ENCODE measurements at places on chromosomes 6 and 20.
A peak's percentile ranks its signal among the peaks of the same experiment; 100 is the strongest.

GRCh38 chr20:46375771-46376170 is 30.6 kb downstream of the ELMO2 start:
- DNase-seq = no peak

DNA sequence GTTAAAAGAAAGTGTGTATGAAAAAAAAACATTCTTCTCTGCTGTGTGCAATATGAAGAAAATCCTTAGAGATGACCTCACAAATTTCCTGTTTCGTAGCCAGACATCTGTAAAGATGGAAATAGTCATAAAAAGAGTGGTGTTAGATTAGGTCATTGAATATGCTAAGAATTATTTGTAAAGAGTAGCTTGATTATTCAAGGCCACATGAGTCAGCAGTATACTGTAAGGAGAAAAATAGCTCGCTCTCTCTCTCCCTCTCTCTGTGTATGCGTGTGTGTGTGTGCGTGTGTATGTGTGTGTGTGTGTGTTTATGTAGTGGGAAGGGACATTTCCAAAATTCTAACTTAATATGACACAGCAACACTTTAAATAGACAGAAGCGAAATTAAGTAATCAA is 78.8 kb downstream of the PTCHD4 start:
- DNase-seq = no peak

GRCh38 chr6:27241443-27241842 is 6.1 kb upstream of the PRSS16 start:
- DNase-seq = no peak

DNA sequence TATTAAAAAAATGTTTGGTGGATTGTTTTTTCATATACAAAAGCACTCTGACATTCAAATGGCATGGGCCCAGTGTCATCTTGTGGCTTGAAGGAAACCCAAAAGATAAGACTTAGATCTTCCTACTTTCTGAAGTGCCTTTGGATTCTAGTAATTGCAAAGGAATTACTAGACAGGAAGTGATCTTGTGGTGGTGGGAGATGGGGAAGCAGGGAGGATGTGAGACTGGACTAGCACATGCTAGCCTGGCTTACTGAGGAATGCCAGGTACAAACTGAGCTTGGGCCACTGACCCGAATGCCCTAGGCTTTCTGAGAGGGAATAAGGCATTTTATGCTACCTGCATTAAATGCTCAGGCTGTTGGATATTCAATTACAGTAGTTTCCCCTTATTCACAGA is 59.0 kb downstream of the AFG1L start:
- no peak for DNase-seq

GRCh38 chr6:131122516-131122915 is 12.8 kb upstream of the AKAP7 start:
- no peak for DNase-seq

DNA sequence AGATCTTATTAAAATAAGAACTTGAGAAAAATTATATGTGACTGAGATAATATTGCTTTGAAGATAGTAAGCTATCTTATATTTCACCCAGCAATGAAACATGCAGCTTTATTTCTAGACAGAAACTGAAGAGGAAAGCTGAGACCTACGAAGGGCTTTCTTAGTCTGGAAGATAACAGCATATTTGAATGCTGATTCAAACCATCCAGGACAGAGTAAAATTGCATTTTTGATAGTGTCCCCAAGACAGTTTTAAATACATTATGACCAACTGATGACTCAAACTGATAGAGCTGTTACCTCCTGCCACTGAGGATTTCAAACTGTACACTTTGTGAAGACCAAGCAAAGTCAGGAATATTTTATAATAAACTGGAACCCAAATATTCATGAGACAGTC is 409.6 kb downstream of the GRIK2 start:
- no peak for DNase-seq

DNA sequence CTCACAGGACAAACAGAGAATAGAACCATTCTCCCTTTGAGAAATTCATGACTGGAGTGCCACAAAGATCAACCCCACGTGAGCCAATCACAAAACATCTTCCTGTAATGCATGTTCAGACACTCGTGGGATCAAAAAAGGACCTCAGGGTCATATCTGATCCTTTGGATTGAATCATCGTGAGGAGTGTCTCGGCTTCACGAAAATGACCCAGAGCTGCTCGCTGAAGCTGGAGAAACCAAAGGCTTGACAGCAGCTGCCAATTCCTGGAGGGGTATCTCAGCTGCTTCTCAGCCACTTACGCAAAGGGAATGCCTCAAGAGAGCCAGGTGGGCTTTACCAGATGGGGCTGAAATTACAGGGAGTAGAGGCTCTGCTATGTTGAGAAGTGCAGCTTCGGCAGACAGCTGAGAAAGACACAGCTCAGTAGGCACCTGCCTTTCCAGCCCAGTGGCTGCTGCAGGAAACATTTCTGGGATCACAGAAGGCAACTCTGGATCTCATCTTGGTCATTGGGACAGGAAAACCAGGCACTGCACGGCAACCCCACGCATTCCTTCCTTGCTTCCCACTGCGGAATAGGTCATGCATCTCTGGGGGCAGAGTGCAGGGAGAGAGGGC is 813.1 kb downstream of the KIF16B start:
- no peak for DNase-seq

DNA sequence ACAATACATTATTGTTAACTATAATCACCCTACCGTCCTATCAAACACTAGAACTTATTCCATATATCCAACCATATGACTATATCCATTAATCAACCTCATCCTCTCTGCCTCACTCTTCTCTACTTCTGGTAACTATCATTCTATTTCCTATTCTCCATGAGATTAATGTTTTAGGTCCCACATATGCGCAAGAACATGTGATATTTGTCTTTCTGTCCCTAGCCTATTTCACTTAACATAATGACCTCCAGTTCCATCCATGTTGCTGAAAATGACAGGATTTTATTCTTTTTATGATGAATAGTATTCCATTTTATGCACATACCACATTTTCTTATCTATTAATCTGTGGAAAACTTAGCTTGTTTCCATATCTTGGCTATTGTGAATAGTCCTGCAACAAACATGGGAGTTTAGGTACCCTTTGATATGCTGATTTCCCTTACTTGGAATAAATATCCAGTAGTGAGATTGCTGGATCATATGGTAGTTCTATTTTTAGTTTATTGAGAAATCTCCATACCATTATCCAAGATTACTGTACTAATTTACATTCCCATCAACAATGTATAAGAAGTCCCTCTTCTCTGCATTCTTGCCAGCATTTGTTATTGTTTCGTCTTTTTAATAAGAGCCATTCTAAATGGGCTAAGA is 289.4 kb upstream of the GJE1 start:
- DNase-seq = no peak

DNA sequence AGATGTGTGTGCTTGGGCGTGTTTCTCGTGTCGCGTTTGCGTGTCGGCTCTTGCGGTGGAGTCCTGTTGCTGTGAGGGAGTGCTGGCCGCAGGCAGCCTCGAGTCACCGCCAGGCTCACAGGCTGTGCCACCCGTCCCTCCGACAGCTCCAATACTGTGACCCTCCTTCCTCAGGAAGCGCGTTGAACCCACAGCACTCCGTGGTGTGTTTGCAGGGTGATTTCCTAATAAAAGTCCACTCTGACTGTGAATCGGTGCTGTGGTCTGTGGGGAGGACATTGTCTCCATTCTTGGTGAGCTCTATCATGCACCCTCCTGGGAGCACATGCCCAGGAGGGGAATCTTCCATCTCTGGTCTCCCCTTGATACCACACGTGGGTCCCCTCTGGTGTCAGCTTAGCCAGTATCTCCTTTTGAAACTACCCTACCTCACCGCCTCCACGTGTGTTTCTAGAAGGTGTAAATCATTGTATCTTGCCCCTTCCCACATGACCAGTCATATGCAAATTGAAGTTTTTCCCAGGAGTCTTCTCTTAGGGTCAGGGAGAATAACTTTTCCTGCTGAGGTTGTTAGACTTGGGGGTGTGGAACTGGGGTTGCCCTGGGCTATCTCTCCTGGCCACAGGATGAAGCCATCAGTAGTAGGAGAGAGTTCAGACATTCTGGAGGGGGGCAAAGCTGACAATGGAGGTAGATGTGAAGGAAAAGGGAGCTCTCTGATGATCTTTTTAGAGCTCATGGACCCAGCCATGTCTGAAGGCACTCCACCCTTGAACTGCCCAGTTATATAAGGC is 13.3 kb upstream of the PCMTD2 start:
- DNase-seq = no peak

DNA sequence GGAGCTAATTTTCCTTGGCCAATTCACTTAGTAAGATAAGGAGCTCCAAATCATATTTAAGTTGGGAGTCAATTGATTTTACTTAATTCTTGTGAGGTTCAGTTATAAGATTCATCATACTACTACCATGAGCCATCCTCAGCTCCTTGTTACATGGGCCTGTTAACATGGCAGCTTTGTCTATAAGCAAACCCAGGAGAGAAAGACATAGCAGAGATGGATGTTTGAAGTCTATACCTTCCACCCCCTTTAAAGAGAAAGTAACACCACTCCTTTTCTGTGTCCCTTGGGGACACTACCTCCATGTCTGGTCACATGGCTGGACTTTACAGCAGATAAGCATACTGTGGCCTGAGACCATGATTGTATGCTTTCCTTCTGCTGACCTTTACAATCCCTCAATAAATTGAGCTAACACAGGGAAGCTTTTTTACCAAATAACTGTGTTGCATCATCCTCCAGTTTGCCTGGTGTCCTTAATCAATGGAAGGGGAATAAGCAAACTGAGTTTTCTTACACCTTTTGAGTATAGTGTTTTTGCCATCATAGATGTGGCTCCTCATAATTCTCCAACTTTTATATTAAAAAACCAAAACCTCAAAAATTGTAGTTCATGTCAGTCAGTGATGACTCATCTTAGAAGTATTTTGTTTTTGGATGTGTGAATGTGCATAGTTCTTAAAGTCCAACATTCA is 9.8 kb upstream of the ZNFX1 start:
- DNase-seq = no peak

GRCh38 chr6:122323361-122323760 is 76.1 kb upstream of the HSF2 start:
- no peak for DNase-seq

DNA sequence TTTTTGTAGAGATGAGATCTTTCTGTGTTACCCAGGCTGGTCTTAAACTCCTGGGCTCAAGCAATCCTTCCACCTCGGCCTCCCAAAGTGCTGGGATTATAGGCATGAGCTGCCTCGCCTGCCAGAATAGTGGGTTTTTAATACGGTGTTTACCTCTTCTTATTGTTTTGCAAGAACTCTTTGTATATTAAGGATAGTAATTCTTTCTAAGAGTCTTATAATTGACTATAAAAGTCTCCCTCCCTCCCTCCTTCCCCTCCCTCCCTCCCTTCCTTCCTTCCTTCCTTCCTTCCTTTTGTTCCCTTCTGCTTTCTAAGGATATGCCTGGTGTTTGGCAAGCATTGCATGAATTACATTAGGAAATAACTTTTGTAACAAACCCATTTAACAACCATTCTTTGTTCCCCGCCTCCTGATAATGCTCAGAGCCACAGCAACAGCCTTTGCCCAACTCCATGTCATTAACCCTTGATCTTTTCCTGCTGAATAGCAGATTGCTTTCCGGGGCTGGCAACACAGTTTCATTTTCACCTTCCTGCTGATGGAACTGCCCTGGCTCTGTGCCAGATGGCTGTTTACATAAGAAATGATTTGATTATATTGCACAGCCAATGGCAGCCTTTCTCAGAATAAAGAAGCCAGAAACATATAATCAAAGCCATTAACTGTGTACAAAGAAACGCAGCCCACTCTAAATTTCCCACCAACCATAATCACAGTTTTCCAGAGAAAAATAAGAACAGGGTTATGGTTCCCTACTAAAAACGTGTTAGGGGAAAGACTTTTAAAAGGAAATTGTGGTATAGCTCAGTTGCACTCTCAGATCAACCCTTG is 143.7 kb upstream of the PTPN1 start:
- DNase-seq = no peak

DNA sequence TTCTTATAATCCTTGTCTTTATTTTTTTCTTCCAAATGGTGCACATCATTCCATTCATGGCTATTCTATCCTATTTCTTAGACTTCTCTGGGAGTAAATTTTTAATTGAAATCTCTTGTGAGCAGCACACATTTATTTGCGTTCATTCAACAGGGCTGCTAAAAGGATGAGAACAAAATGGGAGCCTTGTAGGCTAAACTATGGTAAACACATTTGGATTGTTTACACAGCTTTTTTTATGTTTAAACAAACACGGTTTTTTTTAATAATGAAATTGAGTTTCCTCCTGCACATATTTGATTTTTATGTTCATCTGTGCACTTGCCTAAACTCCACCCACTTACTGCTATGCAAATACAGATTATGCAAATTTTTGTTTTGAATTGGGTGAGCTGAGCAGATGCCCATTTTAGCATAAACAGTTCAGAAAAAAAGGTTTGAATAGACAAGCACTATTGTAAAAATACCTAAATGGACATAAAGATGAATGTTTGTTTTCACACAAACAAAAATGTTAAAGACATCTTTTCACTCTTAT is 92.0 kb downstream of the OLIG3 start:
- DNase-seq = no peak

DNA sequence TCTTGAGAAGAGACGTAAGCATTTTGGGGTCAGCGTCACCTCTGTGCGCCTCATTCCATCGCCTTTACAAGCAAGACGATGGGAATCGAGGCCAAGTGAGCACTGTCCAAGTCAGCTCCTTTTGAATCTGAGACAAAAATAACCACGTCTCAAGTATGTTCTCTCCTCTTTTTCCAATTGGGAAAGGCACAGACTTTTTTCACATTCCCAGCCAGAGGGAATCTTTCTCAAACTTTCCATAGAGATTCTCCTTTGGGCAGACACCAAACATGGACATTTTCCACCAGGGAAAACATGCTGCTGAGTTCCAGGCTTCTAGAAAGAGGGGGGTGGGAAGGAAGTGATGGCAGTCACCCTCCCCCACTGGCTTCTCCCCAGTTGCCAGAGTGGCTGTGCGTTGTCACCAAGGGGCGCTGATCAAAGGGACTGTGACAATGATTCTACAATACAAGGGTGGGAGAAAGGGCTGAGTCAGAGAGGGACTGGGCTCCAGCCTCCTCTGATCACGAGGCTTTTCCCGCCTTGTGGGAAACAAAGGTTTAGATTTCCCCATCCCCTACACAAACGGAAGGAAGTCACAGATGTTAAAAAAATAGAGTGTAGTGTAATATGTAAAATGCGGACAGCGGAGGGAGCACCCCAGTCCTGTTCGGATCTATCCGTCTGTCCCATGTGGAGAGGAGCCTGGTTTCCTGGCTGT is 281.9 kb upstream of the RNF24 start:
- DNase-seq = no peak

- no peak for DNase-seq
These were observed 95.4 kb downstream of the OGFRL1 start for GRCh38 chr6:71383901-71384489.

GRCh38 chr6:68876792-68877493 is 241.9 kb downstream of the ADGRB3 start:
- no peak for DNase-seq

GRCh38 chr20:15942130-15942529 is 631.1 kb downstream of the KIF16B start:
- no peak for DNase-seq

DNA sequence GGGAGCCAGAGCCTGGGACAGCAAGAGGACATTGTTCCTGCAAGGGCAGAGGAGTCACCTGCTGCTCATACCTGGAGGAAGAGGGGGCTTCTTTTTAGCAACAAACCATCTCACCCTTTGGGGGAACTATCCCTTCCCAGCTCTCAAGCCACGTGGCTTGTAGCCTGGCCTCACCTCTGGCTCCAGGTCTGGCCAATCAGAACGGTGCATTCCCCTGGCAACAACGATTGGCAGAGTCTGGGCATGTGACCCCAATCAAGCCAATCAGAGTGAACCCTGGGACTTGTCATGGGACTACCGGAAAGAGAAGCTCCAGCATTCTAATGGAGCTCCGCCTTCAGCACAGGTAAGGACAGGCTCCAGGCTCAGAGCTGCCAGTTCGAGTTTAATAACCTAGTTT is 33.6 kb downstream of the KCNB1 start:
- DNase-seq = peak; percentile 63
